ENCODE measurements at places on chromosomes 7 and 10.

GRCh38 chr10:12377658-12378290 lies 28.4 kb downstream of the CAMK1D start:
- no peak for DNase-seq

- no peak for DNase-seq
Measured at GRCh38 chr10:36462194-36462593, 663.2 kb upstream of the ANKRD30A start.

DNA sequence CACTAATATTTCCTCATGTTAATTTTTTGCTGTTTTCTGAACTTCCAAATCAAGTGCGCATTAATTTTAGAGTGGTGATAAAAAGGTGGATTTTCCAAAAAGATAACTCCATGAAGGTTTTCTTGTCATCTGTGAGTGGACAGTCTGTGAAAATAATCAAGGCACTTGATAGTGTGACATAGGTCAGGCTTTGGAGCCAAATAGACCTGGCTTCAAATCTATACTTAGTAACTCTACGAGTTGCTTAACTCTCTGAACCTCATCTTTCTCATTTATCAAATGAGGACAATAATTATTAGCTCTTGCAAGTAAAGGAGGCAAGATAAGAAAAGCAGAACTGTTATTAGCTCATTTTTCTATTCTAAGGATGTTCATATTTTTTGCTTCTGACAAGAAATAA lies 24.7 kb upstream of the MET start:
- no peak for DNase-seq

GRCh38 chr7:8434290-8435002 lies 1.0 kb downstream of the NXPH1 start:
- DNase-seq = no peak

- DNase-seq = no peak
Measured at GRCh38 chr10:25300073-25300472, 125.3 kb downstream of the GPR158 start.

- no peak for DNase-seq
Measured at GRCh38 chr10:88537322-88537721, 45.8 kb downstream of the RNLS start.
